Stimulated activated CD8-positive, alpha-beta memory T cell treated with anti-CD3 and anti-CD28 coated beads, Interleukin-15, amount 100 ng/mL, for 48 hours (primary cell): ENCODE measurements at places on chromosomes 12 and 14.

GRCh38 chr12:116887244-116887643 lies 6.0 kb upstream of the HRK start:
- DNase-seq = no peak

DNA sequence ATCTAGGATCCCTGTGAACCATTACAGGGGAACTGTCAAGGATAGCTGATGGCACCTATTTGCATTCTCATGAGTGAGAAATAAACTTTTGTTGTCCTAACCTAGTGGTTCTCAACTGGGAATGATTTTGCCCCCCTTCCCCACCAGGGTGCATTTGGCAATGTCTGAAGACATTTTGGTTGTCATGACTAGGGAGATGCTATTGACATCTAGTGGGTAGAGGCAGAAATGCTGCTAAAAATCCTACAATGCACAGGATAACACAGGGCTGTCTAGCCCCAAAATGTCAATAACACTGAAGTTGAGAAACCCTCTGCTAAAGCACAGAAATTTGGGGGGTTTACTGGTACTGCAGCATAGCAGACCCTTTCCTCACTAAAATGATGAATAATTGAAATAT lies 140.9 kb upstream of the SRRM4 start:
- no peak for DNase-seq

DNA sequence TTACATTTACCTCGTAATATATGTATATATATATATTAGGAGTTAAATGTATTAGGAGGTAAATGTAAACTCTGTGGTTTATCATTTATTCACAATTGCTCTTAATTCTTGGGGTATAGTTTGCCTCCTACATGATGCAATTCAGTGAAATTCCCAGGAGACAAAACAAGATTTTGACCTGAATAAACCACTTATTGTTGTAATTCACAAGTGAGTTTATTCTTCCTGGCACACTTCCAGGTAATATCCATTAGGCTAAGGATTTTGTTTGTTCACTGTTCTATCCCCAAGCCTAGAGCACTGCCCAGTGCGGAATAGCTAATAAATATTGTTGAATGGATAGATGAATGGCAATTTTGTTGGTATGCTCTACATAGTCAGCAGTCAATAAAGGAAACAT lies 3.0 kb downstream of the SMIM10L1 start:
- no peak for DNase-seq

DNA sequence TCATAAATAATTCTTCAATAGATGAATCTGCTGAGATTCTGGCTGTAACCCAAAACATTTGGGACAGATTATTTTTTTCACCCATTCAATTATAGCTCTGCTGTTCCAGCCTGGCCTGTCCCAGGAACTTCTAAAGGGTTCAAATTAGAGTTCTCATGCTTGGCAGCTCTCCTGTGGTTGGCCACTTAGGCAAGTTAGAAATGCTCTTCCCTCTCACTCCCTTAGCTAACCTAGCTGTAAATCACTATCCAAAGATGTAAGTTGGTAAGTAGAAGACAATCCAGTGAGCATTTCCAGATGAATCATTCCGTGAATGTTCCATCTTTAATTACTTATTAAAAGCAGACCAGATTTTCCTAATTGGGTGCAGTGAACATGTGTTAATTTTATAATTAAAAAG lies 760.4 kb upstream of the TBX3 start:
- DNase-seq = no peak

GRCh38 chr12:117387832-117388231 lies 26.4 kb upstream of the NOS1 start:
- DNase-seq = no peak

DNA sequence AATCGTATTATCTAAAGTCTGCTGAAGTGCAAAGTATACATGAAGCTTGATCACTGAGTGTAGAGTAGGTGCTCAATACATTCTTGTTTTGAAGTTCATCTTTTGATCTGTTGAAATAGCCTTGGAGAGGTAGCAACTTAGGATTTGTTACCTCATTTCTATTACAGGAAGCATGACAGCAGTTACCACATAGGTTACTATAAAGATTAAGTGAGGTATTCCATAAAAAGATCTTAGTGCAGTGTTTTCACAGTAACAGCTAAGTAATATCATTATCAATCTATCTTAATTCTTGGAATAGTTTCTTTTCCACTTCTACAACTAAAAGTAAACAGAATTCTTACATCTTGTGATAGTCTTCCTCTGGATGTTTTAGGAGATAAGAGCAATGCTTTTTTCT lies 50.9 kb downstream of the BTBD7 start:
- DNase-seq = no peak

- no peak for DNase-seq
Observed at GRCh38 chr14:63924375-63924774, 71.6 kb downstream of the SYNE2 start.

GRCh38 chr12:31297572-31298514 lies 28.1 kb downstream of the SINHCAF start:
- no peak for DNase-seq

DNA sequence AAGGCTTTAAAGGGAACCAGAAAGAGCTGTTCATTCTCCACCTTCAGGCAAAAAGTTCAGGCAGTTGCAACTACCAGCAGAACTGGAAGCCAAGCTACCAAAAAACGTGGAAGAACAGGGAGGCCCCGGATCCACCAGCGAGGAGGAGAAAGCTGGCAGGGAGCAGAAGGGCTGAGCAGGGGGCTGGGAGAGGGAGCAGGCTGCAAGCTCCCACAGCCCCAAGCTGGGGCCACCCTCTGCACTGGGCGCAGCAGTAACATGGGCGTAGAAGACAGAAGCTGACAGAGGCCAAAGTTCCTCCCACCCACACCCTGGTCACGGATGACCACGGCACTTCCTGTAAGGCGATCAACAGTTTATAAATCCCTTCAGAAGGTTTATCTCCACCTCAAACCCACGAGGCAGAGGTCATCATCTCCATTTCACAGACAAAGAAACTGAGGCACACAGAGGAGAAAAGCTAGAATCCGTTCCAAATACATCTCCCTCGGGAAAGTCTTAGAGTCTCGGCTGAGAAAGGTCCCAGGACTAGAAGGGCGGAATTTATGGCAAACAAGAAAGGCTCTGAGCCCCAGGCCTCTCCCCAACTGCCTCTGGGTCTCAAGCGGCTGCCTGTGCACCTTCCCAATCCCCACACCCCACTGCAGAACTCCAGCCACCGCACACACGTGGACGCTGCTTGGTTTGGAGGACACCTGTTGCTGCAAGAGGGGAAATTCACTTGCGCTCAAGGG lies 1.8 kb downstream of the CCDC85C start:
- no peak for DNase-seq
